Stimulated activated CD4-positive, alpha-beta T cell treated with anti-CD3 and anti-CD28 coated beads, TNF-alpha, amount 100 ng/mL, for 48 hours (primary cell): ENCODE measurements at places on chromosomes 2 and 18.

DNA sequence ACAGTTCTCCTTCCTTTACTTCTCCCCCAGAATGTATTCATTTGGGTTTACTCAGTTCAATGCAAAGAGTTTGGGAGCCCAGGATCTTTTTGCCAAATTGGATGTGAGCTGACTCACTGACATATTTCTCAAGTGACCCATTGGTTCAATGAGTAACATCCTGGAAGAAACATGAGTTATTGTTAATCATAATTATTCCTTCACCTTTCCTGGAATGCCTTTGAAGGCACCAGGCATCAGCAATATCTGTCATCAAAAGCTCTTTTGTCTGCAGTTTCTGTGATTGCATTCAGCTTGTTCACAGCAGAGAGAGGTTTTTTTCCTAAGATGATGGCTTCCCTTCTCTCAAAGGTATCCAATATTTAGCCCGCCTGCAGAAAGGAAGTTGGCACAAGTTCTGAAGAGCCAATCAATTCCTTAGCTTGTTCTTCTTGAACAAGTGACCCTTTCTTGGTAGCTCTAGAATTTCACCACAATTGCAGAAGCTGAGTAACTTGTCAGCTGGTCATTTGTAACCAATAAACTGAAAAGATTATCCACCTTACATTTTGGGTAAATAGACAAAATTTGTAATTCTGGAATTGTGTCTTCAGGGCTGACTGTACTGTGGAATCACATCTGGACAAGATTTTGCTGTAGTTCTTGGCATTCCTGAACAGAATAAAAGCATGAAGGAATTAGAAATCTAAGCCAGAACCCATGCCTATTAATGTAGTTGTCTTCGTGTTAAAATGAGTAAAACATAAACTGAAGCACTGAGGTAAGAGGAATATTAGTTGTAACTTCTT lies 72.2 kb upstream of the TMEM17 start:
- no peak for DNase-seq

DNA sequence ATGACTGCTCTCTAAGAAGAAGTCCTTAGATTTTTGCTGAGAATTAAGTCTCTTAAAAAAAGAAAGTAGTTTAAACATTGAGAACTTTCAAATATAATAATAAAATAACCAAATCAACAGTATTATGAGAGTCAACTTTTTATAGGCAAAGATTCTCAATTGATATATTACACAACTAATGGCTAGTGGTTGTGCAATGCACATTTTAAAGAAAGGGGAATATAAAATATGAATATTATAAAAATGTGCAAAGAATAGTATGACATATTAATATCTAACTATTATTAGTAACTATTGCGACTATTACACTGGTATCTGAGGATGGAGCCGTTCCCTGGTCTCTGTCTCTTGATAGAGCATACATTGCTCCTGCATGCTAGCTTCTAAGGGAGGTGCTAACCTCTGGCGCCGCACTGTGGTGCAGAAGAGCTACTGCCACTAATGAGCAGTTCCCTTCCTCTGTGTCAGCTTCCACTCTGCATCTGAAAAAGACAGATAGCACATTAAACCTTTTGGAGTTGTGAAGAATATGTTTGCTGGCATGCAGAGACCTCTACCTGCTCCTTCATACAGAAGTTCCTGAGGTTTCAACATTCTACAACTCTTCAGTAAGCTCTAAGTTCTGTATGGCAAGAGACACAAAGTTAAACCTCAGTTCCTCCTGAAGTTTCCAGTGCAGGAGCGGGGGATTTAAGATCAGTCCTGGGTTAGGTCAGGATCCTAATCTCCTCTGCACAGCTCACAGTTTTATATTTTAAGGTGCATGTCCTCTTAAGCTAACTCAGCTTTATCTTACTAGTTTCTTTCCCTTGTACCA lies 3.5 kb upstream of the SLC9A2 start:
- no peak for DNase-seq

DNA sequence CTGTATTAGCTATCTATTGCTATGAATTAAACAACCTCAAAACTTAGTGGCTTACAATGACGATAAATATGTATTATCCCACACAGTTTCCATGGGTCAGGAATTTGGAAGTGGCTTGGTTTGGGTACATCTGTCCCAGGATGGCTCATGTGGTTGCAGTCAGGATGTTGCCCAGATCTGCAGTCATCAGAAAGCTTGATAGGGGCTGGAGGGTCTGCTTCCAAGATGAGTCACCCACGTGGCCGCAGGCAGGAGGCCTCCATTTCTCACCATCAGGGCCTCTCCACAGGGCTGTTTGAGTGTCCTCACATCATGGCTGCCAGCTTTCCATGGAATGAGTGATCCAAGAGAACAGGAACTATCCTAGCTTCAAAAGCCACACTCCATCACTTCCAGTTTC lies 46.4 kb downstream of the CHRNA1 start:
- DNase-seq: no peak

DNA sequence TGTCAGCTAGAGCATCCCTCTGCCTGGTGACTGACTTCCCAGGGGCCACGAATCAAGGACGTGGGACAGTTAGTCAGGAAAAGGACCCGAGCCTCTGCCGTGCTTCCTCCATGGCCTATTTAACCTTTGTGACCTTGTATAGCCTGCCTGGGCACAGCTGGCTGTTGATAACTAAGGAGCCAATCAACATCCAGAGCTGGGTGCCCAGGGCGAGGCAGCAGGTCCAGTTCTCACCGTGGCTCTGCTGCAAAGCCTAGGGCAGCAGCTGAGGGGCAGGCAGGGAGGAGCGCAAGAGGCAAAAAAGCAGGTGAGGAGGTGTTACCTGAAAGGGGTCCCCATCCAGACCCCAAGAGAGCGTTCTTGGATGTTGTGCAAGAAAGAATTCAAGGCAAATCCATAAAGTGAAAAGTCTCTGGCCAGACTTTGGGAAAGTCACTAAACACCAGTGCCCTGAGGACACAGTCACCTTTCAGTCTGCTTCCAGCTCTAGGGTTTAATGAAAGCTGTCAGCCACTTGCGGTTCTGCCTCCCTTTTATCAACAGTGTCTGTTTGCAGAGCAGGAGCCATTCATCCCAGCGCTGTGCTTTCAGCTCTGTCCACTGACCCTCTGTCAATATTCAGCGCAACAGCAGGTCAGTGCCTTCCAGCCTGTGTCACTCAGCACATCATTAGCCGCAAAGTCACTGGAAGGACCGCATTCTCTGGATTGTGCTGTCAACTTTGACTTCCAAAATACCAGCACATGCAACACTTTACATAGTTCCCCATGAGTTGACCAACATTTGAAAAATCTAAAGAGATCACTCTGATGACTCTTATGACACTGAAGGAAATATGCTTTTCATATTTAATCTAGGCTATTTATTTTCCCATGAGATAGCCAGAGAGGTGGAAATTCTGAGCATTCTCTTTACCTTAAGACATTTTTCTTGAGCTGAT lies 38.6 kb upstream of the ASAP2 start:
- DNase-seq: no peak

DNA sequence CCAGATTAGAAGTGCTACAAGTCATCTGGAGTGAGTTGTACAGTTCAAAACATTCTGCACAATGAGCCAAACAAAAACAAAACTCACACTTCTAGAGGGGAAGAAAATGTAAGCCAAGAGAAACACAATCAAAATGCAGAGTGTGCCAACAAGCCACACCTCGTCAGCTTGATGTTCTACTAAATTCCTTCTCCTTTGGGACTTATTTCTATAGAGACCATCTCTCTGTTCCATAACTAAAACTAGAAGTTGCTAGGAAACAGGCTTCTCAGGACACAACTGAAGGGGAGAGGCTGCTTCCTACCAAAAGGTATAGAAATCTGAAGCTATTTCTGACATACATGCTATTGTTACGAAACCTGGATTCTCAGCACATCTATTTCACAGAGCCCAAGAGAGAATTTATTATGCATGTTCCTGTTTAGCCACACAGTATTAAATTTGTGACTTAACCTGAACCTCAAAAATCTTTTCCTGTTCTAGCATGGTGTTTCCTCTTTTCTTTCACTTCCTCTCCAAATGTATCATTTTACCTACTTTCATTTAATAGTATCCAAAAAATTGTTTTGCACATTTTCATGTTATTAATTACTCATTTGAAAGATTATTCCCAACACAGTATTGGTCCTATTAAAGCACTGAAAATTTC lies 211.4 kb upstream of the CCDC150 start:
- DNase-seq: no peak

- no peak for DNase-seq
These were observed 15.9 kb downstream of the GLI2 start for GRCh38 chr2:120751553-120751952.

GRCh38 chr2:204282525-204282924 lies 262.8 kb upstream of the PARD3B start:
- DNase-seq: no peak

GRCh38 chr2:62281663-62282062 lies 85.7 kb downstream of the B3GNT2 start:
- DNase-seq: no peak

DNA sequence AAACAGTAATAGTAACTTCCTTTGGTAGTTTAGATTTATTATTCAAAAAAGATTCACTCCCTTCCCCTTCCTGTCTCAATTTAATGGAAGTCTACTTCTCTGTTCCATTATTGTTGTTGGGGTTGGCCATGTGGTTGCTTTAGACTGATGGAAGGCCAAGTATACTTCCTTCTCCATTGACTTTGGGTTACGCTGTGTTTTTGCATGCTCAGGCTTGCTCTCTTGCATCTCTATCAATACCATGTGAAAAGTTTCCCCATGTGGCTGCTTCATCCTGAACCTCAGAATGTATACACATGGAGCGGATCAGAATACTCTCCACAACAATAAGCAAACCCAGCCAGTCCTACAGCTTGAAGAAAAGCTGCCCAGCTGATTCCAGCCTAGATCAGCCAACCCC lies 20.3 kb downstream of the CFAP210 start:
- DNase-seq: no peak

GRCh38 chr2:96301865-96302264 lies 3.5 kb downstream of the SNRNP200 start:
- no peak for DNase-seq

- no peak for DNase-seq
These were observed 15.9 kb downstream of the KLHL41 start for GRCh38 chr2:169525434-169525833.

GRCh38 chr2:24874035-24874434 lies 46.0 kb downstream of the ADCY3 start:
- no peak for DNase-seq

DNA sequence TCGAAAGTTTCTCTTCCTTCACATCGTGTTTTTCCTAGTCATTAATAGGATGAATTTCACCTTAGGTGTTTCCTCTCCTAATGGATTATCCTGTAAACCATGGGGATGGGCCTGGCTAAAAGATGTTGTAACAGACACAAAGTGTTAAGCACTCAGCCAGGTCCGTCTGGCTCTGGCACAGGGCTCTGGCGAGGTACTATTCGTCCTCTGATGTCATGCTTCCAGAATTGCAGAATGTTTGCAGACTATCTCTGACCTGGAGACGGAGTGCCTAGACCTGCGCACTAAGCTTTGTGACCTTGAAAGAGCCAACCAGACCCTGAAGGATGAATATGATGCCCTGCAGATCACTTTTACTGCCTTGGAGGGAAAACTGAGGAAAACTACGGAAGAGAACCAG lies 13.2 kb downstream of the ATG16L1 start:
- no peak for DNase-seq

GRCh38 chr2:241096979-241097378 lies 5.1 kb downstream of the MTERF4 start:
- no peak for DNase-seq

DNA sequence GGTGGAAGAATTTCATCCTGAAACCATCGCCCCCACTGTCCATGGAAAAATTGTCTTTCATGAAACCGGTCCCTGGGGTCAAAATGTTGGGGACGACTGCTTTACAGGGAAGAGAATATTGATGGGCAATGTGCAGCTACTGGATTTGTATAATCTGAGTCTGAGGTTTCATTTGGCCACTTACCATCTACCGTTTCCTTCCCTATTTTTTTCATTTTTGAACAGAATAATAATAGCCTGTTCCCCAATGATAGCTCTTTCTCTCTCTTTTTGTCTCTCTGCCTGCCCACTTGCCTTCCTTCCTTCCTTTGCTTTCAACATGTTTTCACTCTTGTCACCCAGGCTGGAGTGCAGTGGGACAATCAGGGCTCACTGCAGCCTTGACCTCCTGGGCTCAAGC lies 78.3 kb upstream of the TLK1 start:
- DNase-seq: no peak

GRCh38 chr2:241519669-241520068 lies 11.3 kb upstream of the STK25 start:
- DNase-seq: no peak

GRCh38 chr2:60170272-60170671 lies 383.2 kb downstream of the BCL11A start:
- DNase-seq: no peak

- no peak for DNase-seq
These were observed 87.7 kb upstream of the LRP1B start for GRCh38 chr2:142218471-142218870.

GRCh38 chr2:175371378-175371777 lies 189.9 kb upstream of the ATP5MC3 start:
- DNase-seq: no peak

DNA sequence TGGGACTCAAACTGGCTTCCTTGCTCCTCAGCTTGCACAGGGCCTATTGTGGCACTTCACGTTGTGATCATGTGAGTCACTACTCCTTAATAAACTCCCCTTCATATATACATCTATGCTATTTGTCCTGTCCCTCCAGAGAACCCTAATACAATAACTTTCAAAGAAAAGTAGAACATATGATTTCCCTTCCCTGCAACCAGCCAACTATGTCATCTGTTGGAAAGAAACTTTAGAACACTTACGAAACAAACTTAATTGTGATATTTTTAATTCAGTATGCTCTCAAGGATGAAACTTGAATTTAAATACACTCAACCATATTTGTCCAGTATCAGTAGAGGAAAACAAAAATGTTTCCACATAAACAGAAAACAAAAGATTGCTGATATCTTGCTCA lies 84.4 kb downstream of the DYM start:
- DNase-seq: no peak

GRCh38 chr2:144708626-144709025 lies 188.7 kb upstream of the ZEB2 start:
- DNase-seq: no peak

DNA sequence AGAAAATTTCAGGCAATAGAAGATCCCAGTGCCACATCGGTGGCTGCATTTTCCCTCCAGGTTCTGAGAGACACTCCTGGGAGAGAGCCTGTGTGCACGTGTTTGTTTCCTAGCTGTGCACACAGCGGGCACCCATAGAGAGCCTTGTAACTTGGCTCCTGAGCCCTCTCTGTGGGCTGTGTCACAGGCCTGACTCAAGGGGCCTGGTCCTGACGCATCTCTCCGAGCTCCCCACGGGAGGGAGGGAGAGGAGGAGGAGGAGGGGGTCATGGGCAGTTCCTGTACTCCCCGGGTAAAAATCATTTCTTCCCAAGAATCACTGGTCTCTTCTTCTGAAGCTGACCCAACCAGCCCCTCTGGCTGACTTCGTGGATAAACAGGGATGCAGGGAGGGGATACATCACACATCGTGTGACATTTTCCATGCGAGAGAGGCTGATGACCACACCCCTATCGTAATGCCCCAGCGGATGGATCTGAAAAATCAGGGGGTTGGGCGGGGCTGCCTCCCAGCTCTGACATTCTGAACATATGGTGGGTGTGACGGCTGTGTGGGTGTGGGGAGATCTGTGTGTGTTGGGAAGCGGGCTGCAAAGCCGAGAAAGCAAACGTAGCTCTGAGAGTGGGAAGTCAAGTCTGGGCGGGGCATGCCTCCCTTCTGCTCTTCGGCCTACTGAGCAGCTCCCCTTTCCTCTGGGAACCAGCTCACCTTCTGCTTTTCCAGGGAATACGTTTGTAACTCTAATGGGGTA lies 308.3 kb upstream of the HS6ST1 start:
- DNase-seq: no peak

- DNase-seq: no peak
These were observed 7.5 kb upstream of the IL1A start for GRCh38 chr2:112791693-112792230.

GRCh38 chr18:8279346-8279745 lies 329.9 kb upstream of the RAB12 start:
- no peak for DNase-seq
